ENCODE measurements at places on chromosomes 7 and 10. TPM values are rescaled to one million over a fixed set of nuclear protein-coding genes. Genes with fewer than 3 reads are reported as not detected.

PRTFDC1 gene
- total RNA-seq = 35.4 TPM

PCLO gene
- total RNA-seq = 11.9 TPM

USP6NL gene
- total RNA-seq = 37.3 TPM

SCART1 gene
- total RNA-seq = 1.7 TPM

GPAM gene
- total RNA-seq = 19.7 TPM

SEMA4G gene
- 57.1 TPM for total RNA-seq

DAGLB gene
- 30.3 TPM for total RNA-seq

IGFBP3 gene
- total RNA-seq = 10.3 TPM

POU6F2 gene
- total RNA-seq = 5.6 TPM

CLDN15 gene
- 21.2 TPM for total RNA-seq

LAMB4 gene
- total RNA-seq = 0.12 TPM

CFAP69 gene
- 12.0 TPM for total RNA-seq

AVPI1 gene
- 4.3 TPM for total RNA-seq

MARVELD1 gene
- total RNA-seq = 14.3 TPM

ZMIZ2 gene
- 217 TPM for total RNA-seq

MYL7 gene
- total RNA-seq = 1.5 TPM

IQUB gene
- total RNA-seq = 2.5 TPM

GPR15LG gene
- total RNA-seq = not detected

ADCYAP1R1 gene
- not detected for total RNA-seq

SPDYE16 gene
- total RNA-seq = 0.31 TPM

PTPRN2 gene
- 9.4 TPM for total RNA-seq

LEP gene
- not detected for total RNA-seq

KIF11 gene
- 25.9 TPM for total RNA-seq
